ENCODE measurements at places on chromosomes 4 and X. TPM values are rescaled to one million over a fixed set of nuclear protein-coding genes. Genes with fewer than 3 reads are reported as not detected.
A peak's percentile ranks its signal among the peaks of the same experiment; 100 is the strongest.

- no peak for DNase-seq
- no peaks in the 10 kb centered on the region for H3K27me3 ChIP-seq
- H3K27ac ChIP-seq: no peak overlapping the region
- H3K4me1 ChIP-seq: no peaks in the 10 kb centered on the region
- no peaks in the 10 kb centered on the region for H3K36me3 ChIP-seq
Measured at GRCh38 chrX:78573630-78574029, 85.5 kb downstream of the RTL3 start.

GRCh38 chrX:143094417-143095023, 68.8 kb downstream of the SPANXN4 start:
- no peak overlapping the region for H3K4me3 ChIP-seq
- H3K27ac ChIP-seq: no peak overlapping the region
- no peaks in the 10 kb centered on the region for H3K27me3 ChIP-seq
- peaks cover 12% of the 10 kb centered on the region for H3K4me1 ChIP-seq
- no peaks in the 10 kb centered on the region for H3K36me3 ChIP-seq
- DNase-seq: no peak

GRCh38 chr4:168076989-168077725, 15.2 kb upstream of the ANXA10 start:
- no peaks in the 10 kb centered on the region for H3K4me1 ChIP-seq
- no peaks in the 10 kb centered on the region for H3K27me3 ChIP-seq
- DNase-seq: peak; percentile 76

GRCh38 chr4:47669946-47670345, 167.9 kb downstream of the CORIN start:
- H3K36me3 ChIP-seq: no peaks in the 10 kb centered on the region
- H3K4me3 ChIP-seq: no peak overlapping the region
- peaks cover 5% of the 10 kb centered on the region for H3K4me1 ChIP-seq
- no peak for DNase-seq

DNA sequence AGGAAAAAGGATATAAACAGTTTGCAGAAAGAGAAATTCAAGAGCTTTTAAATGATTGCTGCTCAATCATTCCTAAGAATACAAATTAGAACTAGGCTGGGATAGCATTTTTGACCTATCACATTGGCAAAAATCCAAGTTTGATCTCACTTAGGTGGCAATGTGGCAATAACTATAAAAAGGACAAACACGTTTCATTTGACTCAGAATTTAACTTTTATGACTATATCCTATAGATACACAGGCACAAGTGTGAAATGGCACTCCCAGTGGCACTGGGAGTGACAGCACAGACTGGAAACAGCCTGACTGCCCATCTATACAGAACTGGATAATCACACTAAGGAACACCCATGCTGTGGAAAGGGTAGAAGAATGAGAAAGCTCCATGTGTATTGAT, 11.1 kb downstream of the CENPU start:
- H3K4me3 ChIP-seq: no peak overlapping the region
- peaks cover 31% of the 10 kb centered on the region for H3K36me3 ChIP-seq
- H3K4me1 ChIP-seq: no peaks in the 10 kb centered on the region
- DNase-seq: no peak
- H3K27me3 ChIP-seq: no peaks in the 10 kb centered on the region
- H3K27ac ChIP-seq: no peak overlapping the region

- no peaks in the 10 kb centered on the region for H3K36me3 ChIP-seq
- H3K4me3 ChIP-seq: no peak overlapping the region
- H3K27ac ChIP-seq: no peak overlapping the region
- DNase-seq: peak; percentile 30
- H3K27me3 ChIP-seq: no peaks in the 10 kb centered on the region
Measured at GRCh38 chrX:81174286-81174685, 27.4 kb downstream of the HMGN5 start.

DNA sequence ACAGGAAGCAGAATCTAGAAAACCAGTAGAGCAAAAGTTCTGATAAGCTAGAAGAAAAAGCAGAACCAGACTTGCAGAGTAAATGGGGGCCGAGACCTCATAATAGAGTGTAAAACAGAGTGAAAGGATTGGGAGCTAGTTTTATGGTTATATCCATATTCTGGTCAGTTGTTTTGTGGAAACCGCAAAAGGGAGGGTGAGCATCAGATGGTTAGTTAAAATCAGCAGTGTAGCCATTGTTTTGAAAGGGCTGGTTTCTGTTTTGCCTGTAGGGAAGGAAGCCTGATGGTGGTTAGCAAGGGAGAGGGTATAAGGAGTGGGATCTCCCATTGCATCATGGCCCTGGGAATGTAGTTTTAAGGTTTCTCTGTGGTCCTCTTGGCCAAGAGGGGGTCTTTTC, 17.2 kb upstream of the CCNI start:
- DNase-seq: peak; percentile 38
- peaks cover 18% of the 10 kb centered on the region for H3K4me1 ChIP-seq
- H3K4me3 ChIP-seq: no peak overlapping the region

DNA sequence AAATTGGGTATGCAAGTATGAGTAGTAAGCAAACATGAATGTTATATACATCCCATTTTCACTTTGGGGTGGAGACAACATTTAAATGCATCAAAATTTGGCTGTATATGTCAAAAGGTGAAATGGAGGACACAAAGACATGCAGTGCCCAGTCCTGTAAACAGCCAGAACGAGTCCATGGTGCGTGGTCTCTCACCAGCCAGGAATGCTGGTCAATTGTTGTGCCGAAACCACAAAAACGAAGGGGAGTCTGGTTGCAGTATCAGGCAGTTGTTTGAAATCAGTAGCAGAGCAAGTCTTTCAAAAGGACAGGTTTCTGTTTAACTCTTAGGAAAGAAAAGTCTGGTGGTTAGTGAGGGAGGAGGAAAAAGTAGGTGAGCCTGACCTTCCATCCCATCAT, 22.3 kb upstream of the RNF150 start:
- H3K4me1 ChIP-seq: peaks cover 6% of the 10 kb centered on the region
- H3K27me3 ChIP-seq: no peaks in the 10 kb centered on the region
- no peak overlapping the region for H3K4me3 ChIP-seq

GRCh38 chr4:146407669-146408084, 114.1 kb downstream of the SLC10A7 start:
- H3K4me1 ChIP-seq: peaks cover 5% of the 10 kb centered on the region
- H3K4me3 ChIP-seq: no peak overlapping the region
- no peaks in the 10 kb centered on the region for H3K36me3 ChIP-seq
- peak; percentile 8 for DNase-seq
- H3K27me3 ChIP-seq: no peaks in the 10 kb centered on the region

DNA sequence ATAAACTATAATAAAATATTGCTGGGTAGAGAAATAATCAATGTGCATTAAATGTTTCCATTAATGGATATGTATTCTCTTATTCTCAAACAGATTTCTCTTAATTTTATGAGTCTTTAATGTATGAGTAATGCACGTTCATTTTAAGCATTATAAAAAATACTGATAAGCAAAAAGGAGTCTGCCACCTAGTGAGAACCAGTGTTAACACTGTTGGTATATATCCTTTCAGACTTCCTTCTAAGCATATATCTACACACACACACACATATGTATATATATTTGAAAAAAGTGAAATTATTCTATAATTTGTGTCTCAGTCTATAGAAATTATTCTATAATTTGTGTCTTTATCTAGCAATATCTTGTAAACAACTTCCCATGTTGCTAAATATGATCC, 49.9 kb upstream of the MTMR1 start:
- peaks cover 21% of the 10 kb centered on the region for H3K36me3 ChIP-seq
- DNase-seq: peak; percentile 13
- H3K27me3 ChIP-seq: no peaks in the 10 kb centered on the region
- H3K4me3 ChIP-seq: no peak overlapping the region

- H3K36me3 ChIP-seq: peaks cover 6% of the 10 kb centered on the region
- H3K4me3 ChIP-seq: no peak overlapping the region
- H3K27me3 ChIP-seq: no peaks in the 10 kb centered on the region
- peak; percentile 13 for DNase-seq
- H3K4me1 ChIP-seq: peaks cover 8% of the 10 kb centered on the region
Measured at GRCh38 chr4:184506527-184507121, 32.3 kb upstream of the IRF2 start.

DNA sequence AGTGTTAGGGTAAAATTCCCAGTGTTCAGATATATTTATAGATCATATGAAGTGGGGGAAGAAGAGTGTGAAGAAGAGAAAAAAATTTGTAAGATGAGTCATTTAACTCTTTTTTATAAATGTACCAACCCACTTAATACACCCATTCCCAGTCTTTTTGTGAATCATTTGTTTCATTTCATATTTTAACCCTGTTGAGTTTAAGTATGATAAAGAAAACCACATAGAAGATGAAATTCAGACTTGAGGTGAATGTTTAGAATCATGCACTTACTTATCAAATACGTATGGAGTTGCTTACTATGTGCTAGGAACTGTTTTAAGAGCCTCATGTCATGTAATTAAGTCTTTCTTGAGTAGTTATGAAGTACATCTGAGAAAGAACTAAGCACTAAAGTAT, 56.6 kb upstream of the DAPP1 start:
- peaks cover 30% of the 10 kb centered on the region for H3K4me1 ChIP-seq
- H3K36me3 ChIP-seq: no peaks in the 10 kb centered on the region
- no peak overlapping the region for H3K4me3 ChIP-seq
- DNase-seq: no peak
- H3K27ac ChIP-seq: no peak overlapping the region
- H3K27me3 ChIP-seq: no peaks in the 10 kb centered on the region

DNA sequence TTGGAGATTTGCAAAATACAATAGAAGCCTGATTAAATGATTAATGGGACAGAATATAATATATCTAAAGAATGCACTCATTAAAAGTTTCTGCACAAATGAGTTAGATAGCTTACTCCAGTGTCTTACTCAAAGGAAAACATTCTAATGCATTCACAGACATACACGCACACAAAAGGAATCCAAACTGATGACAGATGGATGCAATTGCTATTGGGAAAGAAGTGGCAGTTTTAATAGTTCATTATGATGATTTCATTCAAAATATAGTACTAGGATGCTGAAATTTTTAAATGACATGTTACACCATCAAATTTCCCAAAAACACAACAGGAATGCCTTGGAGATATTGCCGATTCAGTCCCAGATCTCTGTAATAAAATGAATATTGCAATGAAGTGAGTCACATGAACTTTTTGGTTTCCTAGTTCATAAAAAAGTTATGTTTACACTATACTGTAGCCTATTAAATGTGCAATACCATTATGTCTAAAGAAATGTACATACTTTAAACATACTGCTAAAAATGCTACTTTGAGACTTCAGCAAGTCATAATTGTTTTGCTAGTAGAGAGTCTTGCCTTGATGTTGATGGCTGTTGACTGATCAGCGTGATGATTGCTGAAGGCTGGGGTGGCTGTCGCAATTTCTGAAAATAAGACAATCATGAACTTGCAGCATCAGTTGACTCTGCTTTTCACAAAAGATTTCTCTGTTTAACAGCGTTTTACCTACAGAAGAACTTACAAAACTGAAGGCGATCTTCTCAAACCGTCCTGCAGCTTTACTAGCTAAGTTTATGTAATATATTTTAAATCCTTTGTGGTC, 45.6 kb downstream of the BBS12 start:
- no peaks in the 10 kb centered on the region for H3K36me3 ChIP-seq
- H3K4me3 ChIP-seq: peak overlapping the region; percentile 35
- H3K4me1 ChIP-seq: peaks cover 34% of the 10 kb centered on the region
- H3K27me3 ChIP-seq: no peaks in the 10 kb centered on the region
- H3K27ac ChIP-seq: peak overlapping the region; percentile 86
- peak; percentile 74 for DNase-seq

DNA sequence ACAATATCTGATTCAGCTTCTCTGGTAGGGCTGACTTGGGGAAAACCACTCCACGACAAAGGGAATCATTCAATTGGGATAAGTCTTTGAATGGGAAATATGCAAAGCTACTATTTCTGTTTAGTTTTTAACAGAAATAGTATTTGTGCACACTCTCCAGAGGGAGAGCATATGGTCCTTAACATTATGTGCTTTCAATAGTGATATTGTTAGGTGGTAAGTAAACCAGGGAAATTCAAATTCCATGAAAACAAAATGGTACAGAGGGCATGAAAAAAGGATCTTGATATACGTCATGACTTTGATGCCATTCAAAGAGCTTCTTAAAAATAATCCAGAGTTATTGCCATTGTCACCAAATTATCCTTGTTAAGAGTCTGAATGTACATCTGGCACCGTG, 47.1 kb upstream of the CITED1 start:
- no peaks in the 10 kb centered on the region for H3K4me1 ChIP-seq
- DNase-seq: no peak
- H3K4me3 ChIP-seq: no peak overlapping the region
- peaks cover 91% of the 10 kb centered on the region for H3K27me3 ChIP-seq
- peaks cover 6% of the 10 kb centered on the region for H3K36me3 ChIP-seq

- peaks cover 7% of the 10 kb centered on the region for H3K4me1 ChIP-seq
- H3K27me3 ChIP-seq: no peaks in the 10 kb centered on the region
- no peak overlapping the region for H3K27ac ChIP-seq
- no peaks in the 10 kb centered on the region for H3K36me3 ChIP-seq
- H3K4me3 ChIP-seq: no peak overlapping the region
Measured at GRCh38 chr4:156643826-156644225, 327.8 kb downstream of the PDGFC start.

DNA sequence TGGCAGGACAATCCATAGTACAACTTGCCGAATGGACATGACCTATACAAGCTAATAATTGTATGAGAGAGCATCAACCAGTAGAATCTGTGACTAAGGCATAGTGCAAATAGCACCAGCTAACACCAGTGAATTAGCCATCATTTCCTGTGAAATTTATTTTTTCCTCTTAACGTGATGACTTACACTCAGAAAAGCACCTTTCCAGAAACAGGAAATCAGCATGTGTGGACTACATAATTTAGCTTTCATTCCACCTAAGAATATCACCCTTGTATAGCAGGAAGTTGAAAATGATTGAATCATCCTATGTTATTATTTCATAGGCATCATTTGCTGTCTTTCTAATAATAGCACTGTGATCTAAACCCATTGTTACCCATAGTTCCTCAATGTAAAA, 1393.4 kb upstream of the PCDH7 start:
- no peaks in the 10 kb centered on the region for H3K36me3 ChIP-seq
- H3K27me3 ChIP-seq: no peaks in the 10 kb centered on the region
- H3K4me3 ChIP-seq: no peak overlapping the region
- H3K4me1 ChIP-seq: no peaks in the 10 kb centered on the region
- DNase-seq: no peak

- no peaks in the 10 kb centered on the region for H3K27me3 ChIP-seq
- H3K4me3 ChIP-seq: no peak overlapping the region
- H3K36me3 ChIP-seq: no peaks in the 10 kb centered on the region
Measured at GRCh38 chr4:1180663-1181062, 8.3 kb upstream of the SPON2 start.

Gene SPP1
- not detected for total RNA-seq

Gene GSX2
- total RNA-seq: not detected

Gene ARAP2
- 12.0 TPM for total RNA-seq

Gene S100P
- total RNA-seq: 55.6 TPM

Gene TMPRSS11A
- not detected for total RNA-seq

Gene RASL11B
- 2.6 TPM for total RNA-seq

Gene F8A2
- not detected for total RNA-seq

Gene NPY2R
- not detected for total RNA-seq

Gene TDO2
- not detected for total RNA-seq

Gene DAPP1
- total RNA-seq: 24.7 TPM

Gene NPNT
- not detected for total RNA-seq

Gene SRPX
- 9.4 TPM for total RNA-seq

Measured in MCF 10A (cell line).